ENCODE measurements at places on chromosomes 5 and 9.

GRCh38 chr5:126198531-126198930, 224.7 kb upstream of the GRAMD2B start:
- DNase-seq: no peak

- no peak for DNase-seq
Measured at GRCh38 chr5:151611127-151611775, 20.1 kb upstream of the FAT2 start.

- DNase-seq: no peak
Measured at GRCh38 chr5:158139161-158139560, 280.2 kb upstream of the CLINT1 start.

GRCh38 chr5:122301016-122301415, 11.0 kb upstream of the SNCAIP start:
- no peak for DNase-seq

DNA sequence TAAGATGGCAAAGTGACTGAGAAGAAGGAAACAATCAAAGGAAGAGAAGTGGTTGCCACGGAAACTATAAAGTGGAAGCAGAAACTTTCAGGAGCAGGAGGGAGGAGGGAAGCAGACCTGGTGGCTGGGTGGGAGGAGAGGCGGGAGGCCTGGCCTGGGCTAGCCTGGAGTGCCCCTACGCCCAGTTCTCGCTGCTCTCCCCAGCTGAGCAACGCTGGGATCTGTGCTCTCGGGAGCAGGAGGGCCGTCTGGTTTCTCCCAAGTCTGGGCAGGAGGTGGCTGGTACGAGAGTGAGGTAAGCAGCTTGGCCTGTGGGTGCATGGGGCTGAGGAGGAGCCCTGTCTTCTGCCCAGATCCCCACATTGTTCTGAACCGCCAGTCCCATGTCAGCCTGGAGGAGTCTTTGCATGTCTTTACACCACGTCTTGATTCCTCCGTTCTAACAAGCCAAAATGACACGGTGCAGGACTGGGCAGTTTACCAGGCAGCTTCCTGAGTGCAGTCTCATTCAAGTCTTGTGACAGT, 15.0 kb upstream of the DAB2IP start:
- no peak for DNase-seq

- DNase-seq: no peak
Measured at GRCh38 chr5:98031496-98031895, 742.0 kb upstream of the RGMB start.

DNA sequence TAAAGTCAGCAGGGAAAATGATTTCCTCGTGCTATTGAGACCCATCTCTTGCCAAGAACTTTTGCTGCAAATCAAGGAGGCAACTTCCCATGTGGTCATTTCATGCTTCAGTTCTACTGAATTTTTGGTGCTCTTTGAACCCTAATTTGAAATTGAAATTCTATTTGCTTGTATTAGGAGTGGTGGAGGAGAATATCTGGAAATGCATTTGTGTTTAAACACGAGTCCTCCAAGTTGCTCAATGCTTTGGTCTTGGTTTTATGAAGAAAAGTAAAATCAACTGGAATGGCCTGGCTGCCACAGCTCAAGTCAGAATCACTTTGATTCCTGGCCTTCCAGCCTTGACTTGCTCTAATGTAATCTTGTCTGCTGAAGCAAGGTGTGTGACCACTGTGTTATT, 613.2 kb downstream of the TLE1 start:
- no peak for DNase-seq

Data from activated naive CD4-positive, alpha-beta T cell treated with Interleukin-2 at 50 U/mL for 16 hours (primary cell).